ENCODE measurements at places on chromosomes 12 and 14.

- no peak for DNase-seq
Observed at GRCh38 chr14:104557086-104557485, 22.5 kb upstream of the C14orf180 start.

DNA sequence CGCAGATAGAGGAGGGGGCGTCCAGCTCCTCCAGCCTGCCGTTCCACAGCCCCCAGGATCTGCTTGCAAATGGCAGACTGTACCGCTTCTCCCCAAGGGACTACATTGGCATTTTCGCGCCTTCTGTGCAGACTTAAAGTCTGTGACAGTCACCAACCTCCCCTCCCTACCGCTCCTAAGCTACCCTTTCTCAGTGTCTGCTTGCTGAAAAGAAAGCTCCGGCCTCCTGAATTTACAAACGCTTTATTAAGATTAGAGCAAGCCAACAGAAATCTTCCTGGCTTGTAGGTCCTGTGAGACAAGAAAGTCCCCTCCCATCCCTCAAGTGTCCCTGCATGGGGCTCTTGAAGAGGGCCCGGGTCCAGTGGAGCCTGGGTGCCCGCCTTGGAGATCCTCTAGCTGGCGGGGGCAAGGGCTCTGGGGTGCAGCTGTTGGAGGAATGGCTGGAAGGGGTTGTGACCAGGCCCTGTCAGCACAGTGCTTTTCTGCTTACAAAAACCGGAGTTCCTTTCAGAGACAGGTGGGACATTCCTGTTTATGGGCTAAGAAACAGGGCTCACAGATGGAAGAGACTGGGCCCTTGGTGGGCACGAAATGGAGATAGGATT lies 2.8 kb upstream of the DLK1 start:
- no peak for DNase-seq

- no peak for DNase-seq
Observed at GRCh38 chr14:38755036-38755435, 348.0 kb downstream of the SEC23A start.

DNA sequence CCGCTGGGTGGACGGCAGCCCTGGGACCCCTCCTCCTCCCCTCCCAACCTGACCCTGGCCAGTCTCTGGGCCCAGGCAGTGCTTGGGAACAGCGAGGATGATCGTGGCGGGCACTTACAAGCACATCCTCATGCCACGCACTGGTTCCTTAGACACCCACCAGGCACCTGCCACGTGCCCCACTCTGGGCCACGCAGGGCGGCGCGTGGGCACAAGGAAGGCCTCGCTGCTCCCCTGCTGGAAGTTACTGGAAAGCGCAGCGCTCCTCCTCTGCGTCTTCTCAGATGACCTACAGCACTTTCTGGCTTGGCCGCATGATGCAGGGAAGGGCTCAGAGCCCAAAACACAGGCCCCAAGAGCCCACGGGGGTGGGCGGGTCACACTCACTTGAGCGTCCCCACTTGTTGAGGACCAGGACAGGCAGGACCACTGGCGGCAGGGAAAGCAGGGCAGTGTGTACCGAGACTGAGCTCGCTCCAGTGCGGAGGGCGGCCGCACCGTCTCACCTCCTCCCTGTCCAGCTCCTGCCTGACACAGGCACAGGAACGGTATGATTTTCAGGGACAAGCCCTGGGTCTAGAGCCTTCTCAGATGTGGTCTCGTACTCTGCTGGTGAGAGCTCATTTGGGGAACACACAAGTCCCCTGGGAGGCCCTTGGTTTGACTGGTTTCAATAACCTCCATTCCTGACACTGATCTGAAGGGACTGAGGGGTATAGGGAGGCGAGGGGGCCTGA lies 128.3 kb upstream of the EVL start:
- no peak for DNase-seq

Data from NCI-H2171 (cell line).